Left renal pelvis (tissue), 4 donors: ENCODE measurements at places on chromosomes 2 and 18. TPM values are rescaled to one million over a fixed set of nuclear protein-coding genes. Genes with fewer than 3 reads are reported as not detected.

GRCh38 chr2:234193977-234194563 is 143.6 kb downstream of the SPP2 start:
- DNase-seq = no peak

GRCh38 chr2:17816396-17817245 is at the start of gene MSGN1:
Gene MSGN1, plus strand, starts transcription at chr2:17816460. Its CDS starts 59 bp downstream, at chr2:17816519.
- DNase-seq = no peak

GRCh38 chr2:42092084-42092996 is 44.5 kb downstream of the PKDCC start:
- DNase-seq = no peak

GRCh38 chr2:216057688-216058193 is 23.9 kb downstream of the PECR start:
- DNase-seq = no peak

GRCh38 chr2:159010963-159011362 is 42.5 kb downstream of the TANC1 start:
- no peak for DNase-seq

- DNase-seq = no peak
Measured at GRCh38 chr2:71581026-71581425, 127.7 kb downstream of the DYSF start.

- DNase-seq = no peak
Measured at GRCh38 chr2:120256651-120257000, 4.0 kb downstream of the RALB start.

DNA sequence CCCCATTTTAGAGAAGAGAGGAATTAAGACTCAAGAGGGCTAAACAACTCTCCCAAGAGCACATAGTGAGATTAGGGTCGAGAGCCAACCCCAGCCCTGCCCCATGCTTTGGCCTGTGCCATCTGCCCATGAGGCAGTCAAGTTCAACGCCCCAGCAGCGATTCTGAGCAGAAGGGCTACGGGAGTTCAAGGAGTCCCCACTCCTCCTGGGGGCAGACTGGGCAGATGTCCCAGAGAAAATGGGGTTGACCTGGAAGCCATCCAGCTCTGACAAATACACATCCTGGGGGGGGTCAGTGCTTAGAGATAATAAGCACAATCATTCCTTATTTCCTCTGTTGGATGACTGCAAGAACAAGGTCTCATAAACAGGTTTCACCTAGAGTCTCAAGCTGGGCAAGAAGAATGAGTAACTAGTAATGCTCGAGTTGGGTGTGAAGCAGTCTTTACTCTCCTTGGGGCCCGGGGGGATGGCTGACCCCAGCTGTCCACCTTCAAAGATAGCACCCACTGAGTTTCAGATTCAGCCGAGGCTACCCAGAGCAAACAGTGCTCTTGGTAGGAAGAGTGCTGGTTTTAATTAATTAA is 716.4 kb downstream of the RNF144A start:
- no peak for DNase-seq

DNA sequence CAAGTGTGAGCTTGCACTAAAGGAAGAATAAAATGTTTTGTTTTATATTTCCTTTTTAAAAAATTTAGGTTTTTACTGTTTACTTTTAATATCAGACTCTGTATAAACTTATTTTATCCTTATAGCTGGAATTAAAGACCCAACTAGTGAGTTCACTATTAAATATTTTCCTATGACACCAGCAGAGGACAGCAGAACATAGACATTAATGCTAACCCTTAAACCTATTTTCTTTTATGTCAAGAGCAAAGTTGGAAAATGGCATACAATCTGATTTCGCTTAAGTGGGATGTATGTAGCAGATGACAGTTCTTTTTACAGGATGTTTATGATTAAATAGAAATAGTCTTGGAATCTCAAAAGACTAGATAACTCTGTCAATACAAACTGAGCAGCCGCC is 188.2 kb upstream of the XIRP2 start:
- peak; percentile 1 for DNase-seq

DNA sequence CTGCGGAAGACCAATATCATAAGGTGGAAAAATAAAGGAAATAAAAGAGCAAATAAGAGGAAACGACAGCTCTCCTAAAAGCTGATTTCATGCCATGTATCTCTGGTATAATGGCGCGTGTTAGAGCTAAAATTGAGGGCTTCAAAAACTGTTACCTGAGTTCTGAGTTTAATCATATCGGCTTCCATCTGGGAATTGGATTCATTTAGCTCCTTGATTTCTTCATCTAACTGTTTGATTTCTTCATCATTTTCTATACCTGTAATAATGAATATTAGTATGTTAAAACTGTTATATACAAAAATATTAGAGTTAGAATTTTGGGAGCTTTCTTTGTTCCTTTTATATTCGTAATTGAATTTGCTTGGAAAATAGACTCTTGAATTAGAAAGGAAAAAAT is 57.2 kb upstream of the PXDN start:
- DNase-seq = no peak

- DNase-seq = no peak
Measured at GRCh38 chr2:160266037-160266551, 66.0 kb upstream of the ITGB6 start.

GRCh38 chr2:40248294-40248693 is 203.6 kb downstream of the SLC8A1 start:
- DNase-seq = no peak

- no peak for DNase-seq
Measured at GRCh38 chr2:230877759-230878598, 13.2 kb downstream of the ITM2C start.

DNA sequence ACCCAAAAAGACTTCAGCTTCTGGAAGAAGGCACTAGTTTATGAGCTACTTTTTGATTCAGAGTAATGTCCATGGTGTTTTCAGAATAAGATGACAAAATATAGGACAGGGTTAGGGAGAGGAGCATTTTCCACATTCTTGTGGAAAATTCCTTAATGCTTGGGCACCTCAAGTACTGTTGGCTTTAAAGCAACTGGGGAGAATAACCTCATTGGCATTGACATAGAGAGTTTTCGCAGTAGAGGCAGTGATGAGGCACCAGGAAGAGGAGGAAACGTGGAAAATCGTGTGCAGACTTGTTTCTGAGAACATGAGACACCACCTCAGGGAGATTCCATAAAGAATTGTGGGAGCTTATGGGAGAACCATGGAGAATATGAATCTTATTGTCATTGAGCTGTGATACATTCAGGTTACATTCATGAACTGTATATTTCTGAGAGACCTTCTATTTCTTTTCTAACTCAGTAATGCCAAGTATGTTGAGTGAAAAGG is 929.0 kb upstream of the NRXN1 start:
- DNase-seq = no peak

- DNase-seq = no peak
Measured at GRCh38 chr2:53744395-53745065, 23.1 kb upstream of the CHAC2 start.

DNA sequence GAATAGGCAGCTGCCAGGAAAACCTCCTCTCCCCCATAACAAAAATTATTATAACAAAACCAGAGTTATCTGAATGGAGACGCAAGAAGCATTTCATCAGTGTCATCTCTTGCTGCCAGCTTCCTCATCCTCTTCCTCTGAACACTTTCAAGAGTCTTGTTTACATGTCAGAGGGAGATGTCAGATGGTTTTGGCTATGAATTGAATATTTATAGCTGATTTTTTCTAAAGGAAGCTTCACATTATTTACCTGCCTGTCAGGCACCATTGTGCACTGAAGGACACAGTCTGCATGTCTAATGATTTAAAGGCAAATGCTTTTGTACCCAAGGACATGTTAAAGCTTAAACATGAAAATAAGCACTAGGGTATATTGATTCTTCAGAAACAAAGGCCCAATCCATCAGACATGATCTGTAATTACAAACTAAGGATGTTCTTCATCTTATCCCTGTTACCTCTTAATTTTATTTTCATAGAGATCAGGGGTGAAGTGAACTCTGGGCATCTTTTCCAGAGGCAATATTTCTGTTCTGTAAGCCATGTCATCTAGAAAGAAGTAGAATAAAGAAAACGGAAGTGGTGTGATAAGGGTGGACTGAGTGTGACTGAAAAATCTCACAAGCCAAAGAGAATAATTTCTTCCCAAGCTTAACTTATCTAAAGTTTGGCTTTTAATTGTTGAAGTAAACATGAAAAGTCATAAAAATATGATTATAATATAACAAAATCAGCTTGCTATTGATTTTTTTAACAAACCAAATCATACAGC is 168.7 kb downstream of the ANKRD44 start:
- DNase-seq = no peak

DNA sequence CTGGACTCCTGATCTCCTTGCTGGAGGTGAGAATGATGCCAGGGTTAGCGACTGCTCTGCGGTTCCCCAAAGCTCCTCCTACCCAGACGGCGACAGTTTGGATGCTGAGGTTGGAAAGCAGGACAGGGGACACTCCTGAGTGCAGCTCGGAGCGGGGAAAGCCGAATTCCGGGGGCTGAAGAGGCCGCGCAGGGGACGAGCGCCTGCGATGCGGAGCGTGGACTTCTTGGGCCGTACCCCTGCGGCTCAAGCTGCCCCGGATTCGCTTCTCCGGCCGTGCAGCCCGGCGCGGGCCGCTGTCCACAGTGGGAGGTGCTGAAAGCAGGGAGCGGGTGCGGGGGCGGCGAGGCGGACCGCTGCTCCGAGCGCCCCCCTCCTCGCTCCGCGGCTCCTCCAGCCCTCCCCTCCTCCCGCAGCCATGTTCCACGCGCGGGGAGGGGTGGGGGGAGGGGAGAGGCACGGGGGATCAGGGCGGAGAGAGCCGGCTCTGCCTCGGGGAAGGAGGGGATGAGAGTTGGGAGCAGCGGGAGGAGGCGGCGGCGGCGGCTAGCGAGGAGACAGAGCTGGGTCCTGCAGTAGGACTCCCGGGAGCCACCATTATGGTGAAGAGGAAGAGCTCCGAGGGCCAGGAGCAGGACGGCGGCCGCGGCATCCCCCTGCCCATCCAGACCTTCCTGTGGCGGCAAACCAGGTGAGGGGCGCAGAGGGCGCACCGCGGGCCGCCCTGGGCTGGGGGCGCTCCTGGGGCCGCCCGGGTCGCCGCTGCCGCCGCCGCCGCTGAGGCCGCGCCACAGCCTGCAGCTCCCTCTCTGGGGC is at the start of gene UNC80:
TSS of gene UNC80 (plus strand) at position 359 of the 816 bp plus-strand sequence. CDS start at position 600, 241 bp downstream.
- peak; percentile 76 for DNase-seq

GRCh38 chr2:159030674-159031380 is 62.4 kb downstream of the TANC1 start:
- peak; percentile 40 for DNase-seq

DNA sequence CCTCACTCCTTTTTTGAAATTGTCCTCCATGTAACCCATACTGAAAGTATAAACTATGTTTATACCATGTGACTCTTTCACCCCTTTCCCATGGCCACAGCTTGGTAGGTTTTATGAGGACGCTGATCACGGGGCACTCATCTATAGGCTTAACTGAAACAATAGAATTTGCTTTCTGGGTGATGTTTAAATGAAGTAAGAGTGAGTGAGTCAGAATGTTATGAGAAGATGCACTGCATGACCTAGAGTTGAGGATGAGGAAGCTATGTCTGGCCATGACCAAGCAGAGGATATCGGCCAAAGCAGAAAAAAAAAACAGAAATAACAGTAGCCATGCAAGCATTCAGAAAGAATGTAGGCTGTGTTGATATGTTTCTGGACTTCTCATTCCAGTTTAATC is 34.9 kb downstream of the SCN1A start:
- no peak for DNase-seq

GRCh38 chr2:107325981-107326786 is 440.2 kb upstream of the ST6GAL2 start:
- DNase-seq = no peak

- no peak for DNase-seq
Measured at GRCh38 chr2:223270548-223270947, 218.6 kb downstream of the KCNE4 start.

GRCh38 chr2:177679611-177680605 is 287.3 kb downstream of the AGPS start:
- no peak for DNase-seq

- DNase-seq = no peak
Measured at GRCh38 chr2:10405448-10405847, 42.7 kb downstream of the ODC1 start.

DNA sequence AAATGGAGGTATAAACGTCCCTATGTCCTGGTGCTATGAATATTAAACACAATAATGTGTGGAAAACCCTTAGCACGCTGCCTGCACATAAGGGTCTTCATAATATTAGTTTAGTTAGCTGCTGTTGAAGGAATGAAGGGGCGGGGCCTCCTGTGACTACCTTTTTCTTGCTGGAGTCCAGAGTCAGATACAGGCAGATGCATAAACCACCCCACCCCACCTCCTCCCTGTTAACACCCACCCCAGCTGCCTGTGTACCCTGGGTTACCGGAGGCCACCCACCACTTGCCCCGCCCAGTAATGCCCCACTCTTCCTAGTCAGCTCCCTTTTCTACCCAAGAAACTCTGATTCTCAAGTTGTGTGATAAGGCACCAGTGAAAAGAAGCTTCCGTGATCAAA is 158.4 kb downstream of the EN1 start:
- no peak for DNase-seq

DNA sequence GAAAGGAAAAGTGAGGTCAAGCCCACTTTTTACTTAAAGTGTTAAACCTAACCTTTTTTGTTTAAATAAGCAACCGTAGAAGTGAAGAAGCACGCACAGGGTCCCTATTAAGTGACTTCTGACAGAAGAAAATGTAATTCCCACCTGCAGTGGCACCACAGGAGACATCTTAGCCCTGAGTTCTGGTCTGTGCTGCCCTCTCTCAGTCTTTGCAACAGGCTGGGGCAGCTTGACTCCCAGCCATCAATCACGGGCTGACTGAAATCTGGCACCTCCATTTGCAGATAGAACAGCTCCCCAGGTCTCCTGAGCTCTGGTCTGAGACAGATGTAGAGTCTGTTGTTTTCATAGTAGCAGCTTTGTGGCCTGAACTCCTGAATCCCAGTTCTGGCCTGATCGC is 170.0 kb downstream of the LTBP1 start:
- no peak for DNase-seq

GRCh38 chr2:109304242-109304641 is 175.2 kb downstream of the SH3RF3 start:
- DNase-seq = no peak

Gene IL36B
- not detected for polyA plus RNA-seq

Gene ARHGAP15
- polyA plus RNA-seq = 5.8 TPM

Gene GCG
- polyA plus RNA-seq = not detected

Gene EEF1B2
- 651 TPM for polyA plus RNA-seq

Gene SULT1C2
- 39.4 TPM for polyA plus RNA-seq

Gene IFIH1
- 4.9 TPM for polyA plus RNA-seq

Gene POTEC
- 0.03 TPM for polyA plus RNA-seq

Gene TUBA3E
- polyA plus RNA-seq = not detected

Gene SCN7A
- polyA plus RNA-seq = 12.5 TPM

Gene DSG1
- polyA plus RNA-seq = 0.08 TPM

Gene CROCC2
- 0.04 TPM for polyA plus RNA-seq

Gene CAVIN2
- 43.7 TPM for polyA plus RNA-seq

Gene SEC11C
- 65.2 TPM for polyA plus RNA-seq

Gene CIDEA
- not detected for polyA plus RNA-seq

Gene UGT1A8
- not detected for polyA plus RNA-seq

Gene GLI2
- polyA plus RNA-seq = 9.1 TPM

Gene TXNDC2
- 0.14 TPM for polyA plus RNA-seq
